DMS153 (cell line): ENCODE measurements at places on chromosomes 5 and 9.

GRCh38 chr9:114163517-114163951 lies 8.2 kb downstream of the COL27A1 start:
- DNase-seq, result no peak

DNA sequence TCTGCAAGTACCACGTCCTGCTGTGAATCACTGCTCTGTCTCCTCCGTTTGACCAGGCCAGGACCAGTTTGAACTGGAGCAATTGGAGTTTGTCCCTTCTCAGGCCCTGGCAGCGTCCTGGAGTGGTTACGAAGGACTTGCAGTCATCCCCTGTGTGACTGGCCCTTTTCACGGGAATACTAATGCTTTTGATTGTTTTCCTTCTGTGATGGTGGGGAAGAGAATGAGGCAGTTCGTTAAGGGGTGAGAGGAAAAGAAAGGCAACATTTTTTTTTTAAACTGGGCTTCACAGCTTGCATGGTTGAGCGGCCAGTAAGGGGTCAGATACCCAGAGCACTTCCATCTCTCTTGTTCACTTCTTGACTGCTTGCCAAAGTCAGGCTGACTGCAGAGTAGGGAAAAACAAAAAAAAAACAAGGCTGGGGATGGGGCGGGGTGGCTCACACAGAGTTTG lies 153.5 kb upstream of the STK32A start:
- DNase-seq, result no peak

DNA sequence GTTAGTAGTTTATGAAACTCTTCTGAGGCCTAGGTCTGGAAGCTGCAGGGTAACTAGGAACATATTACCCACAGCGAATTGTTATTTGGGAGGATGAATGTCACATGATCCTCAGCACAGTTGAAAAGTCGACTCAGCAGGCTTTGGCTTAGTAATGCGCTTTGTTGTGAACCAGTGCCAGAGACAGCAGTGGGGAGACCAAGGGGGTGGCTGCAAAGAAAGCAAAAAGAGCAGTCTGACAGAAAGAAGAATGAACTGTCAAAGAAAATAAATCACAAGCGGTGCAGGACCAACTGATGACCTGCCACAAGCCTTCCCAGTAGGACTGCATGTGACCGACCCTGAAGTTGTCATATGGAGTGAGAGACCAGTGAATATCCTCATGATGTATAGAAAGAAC lies 170.0 kb downstream of the CCDC171 start:
- DNase-seq, result no peak

DNA sequence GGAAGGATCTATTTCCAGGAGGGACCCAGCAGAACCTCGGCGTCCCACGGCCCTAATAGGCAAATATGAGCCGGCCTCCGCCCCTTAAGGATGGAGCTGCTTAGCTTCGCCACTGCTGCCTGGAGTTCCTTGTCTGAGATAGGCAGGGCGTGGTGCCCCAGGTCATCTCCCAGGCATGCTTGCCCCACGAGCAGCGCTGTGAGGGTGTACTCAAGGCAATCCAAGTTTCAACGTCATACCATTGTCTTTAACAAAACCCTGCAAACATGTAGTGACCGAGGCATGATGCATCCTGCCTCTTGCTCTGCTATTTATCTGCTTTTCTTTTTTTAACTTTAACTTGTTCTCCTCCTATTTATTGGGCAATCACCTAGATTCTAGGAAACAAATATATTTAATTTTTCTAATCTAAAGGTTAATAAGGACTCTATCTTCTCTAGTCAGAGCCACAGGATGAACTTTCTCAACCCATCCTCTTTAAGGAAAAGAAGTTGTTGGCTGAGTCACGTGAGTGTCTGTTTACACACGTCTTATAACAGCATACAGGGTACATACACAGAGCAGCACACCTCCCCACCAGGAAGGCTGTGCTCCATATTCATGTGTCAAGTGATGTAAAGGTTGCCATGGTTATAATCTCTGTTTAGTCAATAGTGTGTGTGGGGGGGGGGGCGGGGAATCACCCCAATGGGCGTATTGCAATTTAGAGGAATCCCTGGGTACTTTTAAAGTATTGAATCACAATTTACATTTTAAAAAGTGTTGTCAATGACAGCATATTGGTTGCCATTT lies 27.3 kb upstream of the ZSWIM6 start:
- peak; percentile 49 for DNase-seq

DNA sequence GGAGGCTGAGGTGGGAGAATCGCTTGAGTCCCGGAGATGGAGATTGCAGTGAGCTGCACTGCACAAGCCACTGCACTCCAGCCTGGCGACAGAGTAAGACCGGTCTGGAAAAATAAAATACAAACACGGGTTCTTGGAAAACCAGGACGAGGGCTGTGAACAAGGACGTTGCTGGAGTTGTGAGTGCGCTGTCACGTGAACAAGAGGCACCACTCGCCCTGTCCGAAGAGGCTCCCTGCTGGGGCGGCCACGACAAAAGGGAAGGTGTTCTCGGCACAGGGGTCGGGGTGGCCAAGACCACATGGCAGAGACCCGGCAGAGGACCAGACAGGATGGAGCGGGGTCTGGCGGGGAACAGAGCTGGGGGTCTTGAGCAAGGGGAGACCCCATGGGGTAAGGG lies 30.6 kb upstream of the UBAC1 start:
- no peak for DNase-seq

DNA sequence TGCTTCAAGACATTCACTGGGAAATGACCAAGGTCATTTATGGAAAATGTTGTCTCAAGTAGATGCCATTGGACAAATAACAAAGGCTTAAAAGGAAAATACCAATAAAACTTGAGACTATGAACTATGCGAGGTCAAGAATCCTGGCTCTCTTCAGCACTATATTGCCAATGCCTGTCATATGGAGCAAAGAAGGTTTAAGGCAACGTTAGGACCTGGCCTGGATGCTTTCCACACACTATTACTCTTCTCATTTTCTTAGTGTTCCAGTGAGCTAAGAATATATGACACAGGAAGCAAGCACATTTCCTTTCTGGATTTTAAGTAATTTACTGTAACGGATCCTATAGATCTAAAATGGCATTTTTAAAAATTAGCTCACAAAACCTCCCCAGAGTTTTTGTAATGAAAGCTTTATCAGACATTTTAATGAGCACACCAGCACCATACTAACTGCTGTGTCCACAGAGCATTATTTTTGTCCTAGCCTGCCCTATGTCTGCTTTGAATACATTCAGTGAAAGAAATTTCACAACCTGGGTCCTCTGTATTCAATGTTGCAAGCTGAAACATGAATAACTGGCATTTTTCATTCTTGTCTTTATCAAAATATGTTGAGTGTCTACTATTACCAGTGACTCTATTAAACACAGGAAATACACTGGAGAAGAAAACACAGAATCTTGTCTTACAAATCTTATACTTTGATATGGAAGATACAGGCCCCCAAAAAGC lies 315.6 kb downstream of the CETN3 start:
- no peak for DNase-seq

GRCh38 chr9:79020276-79020675 lies 551.5 kb upstream of the TLE4 start:
- DNase-seq, result peak; percentile 93

- DNase-seq, result no peak
Measured at GRCh38 chr9:89826186-89826585, 221.4 kb downstream of the GADD45G start.

DNA sequence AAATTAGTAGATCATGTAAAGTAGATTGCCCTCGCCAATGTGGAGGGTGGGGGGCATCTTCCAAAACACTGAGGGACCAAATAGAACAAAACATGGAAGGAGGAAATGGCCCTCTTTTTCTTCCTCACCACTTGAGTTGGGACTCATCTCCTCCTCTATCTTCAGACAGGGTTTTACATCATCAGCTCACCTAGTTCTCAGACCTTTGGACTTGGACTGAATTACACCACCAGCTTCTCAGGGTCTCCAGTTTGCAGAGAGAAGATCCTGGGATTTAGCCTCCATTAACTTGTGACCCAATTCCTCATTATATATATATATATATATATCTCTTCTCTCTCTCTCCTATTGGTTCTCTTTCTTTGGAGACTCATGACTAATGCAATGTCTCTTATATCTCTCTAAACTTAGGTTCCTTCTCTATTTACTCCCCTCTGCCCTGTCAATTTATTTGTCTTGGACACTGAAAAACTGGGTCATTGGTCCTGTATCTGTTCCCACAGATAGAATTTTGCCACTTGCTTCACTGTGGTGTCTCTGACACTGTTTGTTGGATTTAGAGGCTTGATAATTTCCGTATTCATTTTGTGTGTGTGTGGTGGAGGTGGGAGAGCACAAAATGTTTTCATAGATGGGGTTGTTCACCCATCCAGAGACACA lies 54.3 kb upstream of the TXNDC8 start:
- DNase-seq, result no peak

GRCh38 chr5:168001318-168001717 lies 290.1 kb upstream of the WWC1 start:
- DNase-seq, result no peak

- DNase-seq, result no peak
Measured at GRCh38 chr5:181114844-181115778, 15.9 kb downstream of the OR2V1 start.

DNA sequence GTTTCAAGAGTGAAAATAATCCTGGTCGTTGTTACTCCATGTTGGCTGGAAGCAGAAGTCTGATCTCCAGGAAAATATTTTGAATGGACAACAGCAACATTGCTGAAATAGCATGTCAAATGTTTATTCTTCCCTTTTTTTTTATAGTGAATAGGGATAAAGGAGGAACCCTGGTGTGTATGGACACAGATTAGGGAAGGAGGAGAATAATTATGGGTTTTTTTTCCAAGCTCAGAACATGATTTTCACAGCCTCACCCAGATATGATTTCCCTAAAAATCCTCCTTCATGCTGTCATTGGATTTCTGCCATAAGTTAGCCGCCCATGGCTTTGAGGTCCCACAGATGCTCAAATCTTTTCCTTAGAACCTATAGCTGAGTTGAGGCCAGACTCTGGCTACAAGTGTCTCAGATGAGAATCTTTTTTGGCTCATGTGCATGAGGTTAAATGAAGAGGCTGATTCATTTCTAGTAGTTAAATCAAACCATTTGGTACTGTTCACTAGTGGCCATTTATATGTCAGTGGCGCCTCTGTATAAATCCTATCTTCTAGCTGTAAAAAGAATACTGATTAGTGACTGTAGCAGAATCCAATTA lies 65.5 kb upstream of the LIFR start:
- DNase-seq, result no peak

GRCh38 chr5:149633476-149634350 lies 52.4 kb downstream of the ARHGEF37 start:
- DNase-seq, result no peak

DNA sequence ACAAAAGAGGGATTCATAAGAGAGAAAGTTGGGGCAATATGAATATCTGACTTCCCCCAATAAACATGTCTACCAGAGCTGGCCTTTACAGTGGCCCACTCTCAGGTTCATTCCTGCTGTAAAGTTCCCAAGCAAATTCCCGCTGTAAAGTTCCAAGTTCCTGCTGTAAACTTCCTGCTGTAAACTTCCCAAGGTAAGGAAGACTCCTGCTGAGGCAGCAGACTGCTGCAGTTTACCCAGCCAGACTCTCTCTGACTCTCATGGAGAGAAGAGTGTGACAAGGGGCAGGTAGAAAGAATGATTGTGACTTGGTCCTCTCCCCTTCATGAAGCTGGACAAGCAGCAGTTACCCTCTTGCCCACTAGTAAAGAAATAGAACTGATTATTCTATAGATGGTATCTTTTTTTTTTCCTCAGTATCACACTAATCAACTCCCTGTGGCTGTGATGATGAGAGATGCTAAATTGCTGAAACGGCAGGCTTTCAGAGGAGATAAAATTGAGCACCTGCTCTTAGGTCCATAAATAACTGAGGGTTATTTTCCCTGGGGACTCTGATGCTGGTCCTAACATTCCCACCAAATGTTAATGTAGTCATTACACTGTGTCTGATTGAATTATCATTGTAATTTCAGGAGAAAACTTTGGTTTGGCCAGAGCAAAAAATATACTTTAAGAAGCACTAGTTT lies 220.4 kb downstream of the PARP8 start:
- DNase-seq, result no peak

DNA sequence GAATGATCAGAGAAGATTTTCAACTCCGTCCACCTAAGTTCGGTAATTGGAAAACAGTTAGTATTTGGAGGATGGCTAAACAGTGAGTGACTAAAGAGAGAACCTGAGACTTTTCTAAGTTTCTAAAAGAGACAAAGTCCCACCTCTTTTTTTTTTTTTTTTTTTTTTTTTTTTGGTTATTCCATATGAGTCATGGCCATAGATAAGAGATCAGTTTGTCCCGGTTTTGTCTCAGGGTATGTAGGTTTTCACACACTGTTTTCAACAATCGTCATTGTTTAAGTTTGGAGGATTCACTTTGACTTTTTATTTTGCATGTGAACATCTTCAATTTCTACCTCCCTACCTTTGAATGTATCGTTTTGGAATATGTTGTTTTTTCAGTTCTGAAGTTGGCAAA lies 85.9 kb downstream of the NTRK2 start:
- no peak for DNase-seq

- no peak for DNase-seq
Measured at GRCh38 chr5:135211791-135212190, 177.8 kb upstream of the PITX1 start.

DNA sequence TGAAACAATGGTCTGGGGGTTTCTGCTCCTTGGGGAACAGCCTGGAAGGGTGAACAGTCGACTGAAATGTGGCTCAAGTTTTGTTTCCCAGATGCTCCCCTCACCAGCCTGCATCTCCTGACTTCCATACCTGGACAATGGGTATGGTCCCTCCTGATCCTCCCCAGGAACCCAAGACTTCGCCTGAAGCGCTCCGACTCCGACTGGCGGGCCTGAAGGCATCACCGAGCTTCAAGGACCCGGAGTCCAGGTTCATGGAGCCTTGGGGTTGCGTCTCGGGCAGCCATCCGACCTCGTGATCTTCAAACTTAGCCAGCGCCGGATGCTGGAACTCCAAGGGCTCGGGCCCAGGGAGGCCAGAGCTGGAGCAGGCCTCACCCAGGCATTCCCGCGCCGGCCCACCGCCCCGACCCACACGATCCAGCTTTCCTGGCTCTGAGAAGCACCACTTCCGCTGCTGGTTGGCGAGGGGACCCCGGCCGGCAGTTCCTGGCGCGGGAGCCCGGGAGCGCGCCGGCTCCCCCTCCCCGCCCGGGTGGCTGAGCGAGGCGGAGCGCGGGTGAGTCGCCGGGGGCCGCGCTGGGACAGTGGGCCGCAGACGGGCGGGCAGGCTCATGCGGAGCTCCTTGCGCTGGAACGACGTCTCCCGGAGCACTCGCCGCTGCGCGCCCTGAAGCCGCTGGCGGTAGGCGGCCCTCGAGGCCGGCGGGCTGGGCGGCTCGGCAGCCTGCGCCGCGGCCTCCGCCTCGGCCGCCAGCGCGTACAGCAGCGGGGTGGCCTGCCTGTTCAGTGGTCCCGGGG lies 5.2 kb downstream of the SHROOM1 start:
- no peak for DNase-seq

GRCh38 chr5:179385914-179386313 lies 40.7 kb upstream of the ADAMTS2 start:
- no peak for DNase-seq
